ENCODE measurements at places on chromosomes 11 and 22. TPM values are rescaled to one million over a fixed set of nuclear protein-coding genes. Genes with fewer than 3 reads are reported as not detected.

MS4A7 gene
- not detected for total RNA-seq

CABP7 gene
- not detected for total RNA-seq

CRYBA4 gene
- total RNA-seq, result 0.46 TPM

IL10RA gene
- total RNA-seq, result 0.82 TPM

C22orf31 gene
- not detected for total RNA-seq

UBXN1 gene
- 137 TPM for total RNA-seq

TNNI2 gene
- total RNA-seq, result not detected

DNA sequence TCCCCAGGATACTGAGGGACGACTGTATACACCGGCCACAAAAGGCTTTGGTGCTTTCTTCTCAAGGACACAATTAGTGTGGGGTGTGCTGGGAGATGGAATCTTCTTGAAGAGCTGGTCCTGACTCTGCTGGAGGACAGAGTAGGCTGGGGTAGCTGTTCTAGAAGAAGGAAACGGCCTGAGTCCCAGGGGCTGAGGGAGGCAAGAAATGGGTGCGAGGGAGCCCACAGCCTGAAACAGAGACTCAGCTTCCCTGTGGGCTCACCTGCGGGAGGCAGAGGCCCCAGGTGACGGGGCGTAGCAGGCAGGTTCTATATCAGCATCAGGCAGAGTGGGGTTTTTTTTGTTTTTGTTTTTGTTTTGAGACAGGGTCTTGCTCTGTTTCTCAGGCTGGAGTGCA is 36.6 kb downstream of the PARVG start:
- DNase-seq, result no peak

GRCh38 chr22:20576445-20576816 is 69.0 kb downstream of the MED15 start:
- DNase-seq, result no peak

GRCh38 chr11:13318498-13319295 is 41.1 kb downstream of the BMAL1 start:
- DNase-seq, result no peak

- DNase-seq, result no peak
Measured at GRCh38 chr11:3203221-3204043, 15.2 kb downstream of the MRGPRG start.

- no peak for DNase-seq
Measured at GRCh38 chr11:68581439-68581838, 102.9 kb upstream of the GAL start.

- DNase-seq, result no peak
Measured at GRCh38 chr11:69140635-69141034, 15.1 kb upstream of the SMIM38 start.

- DNase-seq, result no peak
Measured at GRCh38 chr11:75317446-75318122, 33.9 kb downstream of the ARRB1 start.

DNA sequence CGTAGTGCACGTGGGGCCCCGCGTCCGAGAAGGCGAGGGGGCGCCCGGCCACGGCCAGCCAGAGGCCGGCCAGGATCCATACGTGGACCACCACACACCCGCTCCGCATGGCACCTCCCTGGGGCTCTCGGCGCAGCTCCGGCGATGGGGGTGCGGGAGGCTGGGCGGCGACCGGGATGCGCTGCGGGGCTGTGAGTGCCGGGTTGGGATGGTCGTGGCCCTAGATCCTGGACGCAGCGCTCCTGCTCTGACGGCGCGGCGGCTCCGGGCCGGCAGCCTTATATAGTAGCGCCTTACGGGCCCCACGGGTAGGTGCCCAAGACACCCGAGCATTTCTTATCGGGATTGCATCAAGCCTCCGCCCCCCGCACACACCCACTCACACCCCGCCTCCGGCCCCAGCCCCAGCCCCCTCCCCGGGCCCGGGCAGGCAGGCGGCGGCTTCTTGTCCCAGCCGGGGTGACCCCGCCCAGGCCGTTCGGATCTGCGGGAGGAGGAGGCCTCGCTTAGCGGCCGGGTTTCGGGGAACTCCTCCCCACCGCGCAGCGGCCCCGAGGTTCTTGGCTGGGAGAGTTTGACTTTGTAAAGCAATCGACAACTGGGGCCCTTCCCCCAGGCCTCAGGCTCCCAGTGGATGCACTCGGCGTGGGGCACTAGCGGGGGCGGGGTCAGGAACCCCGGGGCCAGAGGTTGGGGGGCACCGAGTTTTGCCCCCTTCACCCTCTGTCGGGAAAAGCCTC is at the start of gene FGF19:
Gene FGF19, minus strand, starts transcription at position 255 of the 740 bp plus-strand sequence. Its CDS starts 146 bp downstream, at position 109.
- DNase-seq, result peak; percentile 30
